Left kidney (tissue), 8 donors: ENCODE measurements at places on chromosomes 7 and 10. TPM values are rescaled to one million over a fixed set of nuclear protein-coding genes. Genes with fewer than 3 reads are reported as not detected.
A peak's percentile ranks its signal among the peaks of the same experiment; 100 is the strongest.

DNA sequence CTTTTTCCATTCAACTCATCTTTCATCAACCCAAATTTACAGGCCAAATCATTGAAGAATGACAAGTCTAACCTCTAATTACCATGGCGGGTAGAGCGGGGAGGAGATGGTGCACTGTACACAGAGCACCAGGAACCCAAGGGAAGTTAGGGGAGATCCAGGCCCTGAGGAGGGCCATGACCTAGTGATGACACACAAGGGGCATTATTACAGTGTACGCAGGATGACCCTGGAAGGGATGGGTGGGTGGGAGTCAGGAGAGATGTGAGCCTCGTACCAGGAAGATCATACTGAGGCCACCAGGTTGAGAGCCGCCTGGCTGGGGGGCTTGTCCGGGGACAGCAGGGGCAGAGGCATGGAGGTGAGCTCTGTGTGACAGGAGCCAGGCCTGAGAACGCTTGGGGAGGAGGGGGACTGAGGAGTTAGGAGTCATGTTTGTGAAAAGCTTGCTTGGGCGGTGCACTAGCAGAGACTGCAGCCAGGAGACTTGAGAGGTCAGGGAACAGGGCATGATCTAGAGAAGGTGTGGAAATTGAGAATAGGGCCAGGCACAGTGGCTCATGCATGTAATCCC is 89.5 kb upstream of the CCNY start:
- no peak for DNase-seq

DNA sequence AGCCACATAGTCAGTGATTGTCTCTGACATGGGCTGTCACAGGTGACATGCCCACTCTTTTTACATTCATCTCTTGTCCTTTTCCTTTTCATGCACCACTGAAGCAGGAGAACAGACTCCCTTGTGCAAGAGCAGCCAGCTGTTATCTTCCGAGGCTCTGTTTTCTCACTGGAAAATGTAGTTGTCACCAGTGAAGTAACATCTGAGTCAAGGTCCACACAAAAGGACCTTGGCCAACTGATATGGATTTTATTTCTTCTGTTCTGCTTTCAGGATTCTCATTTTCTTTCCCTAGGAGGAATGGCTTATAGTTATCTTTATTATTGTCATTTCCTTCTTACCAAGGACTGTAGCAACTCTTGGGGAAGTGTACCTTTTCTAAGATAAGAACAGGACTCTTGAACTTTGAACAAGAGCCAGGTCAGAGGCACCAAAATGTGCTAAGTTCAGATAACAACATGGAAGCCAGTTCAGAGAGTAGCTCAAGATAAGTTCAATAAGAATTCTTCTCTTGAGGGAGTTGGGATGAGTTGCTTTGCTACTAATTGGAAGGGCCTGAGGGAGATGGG is 22.7 kb downstream of the AVPI1 start:
- DNase-seq, result no peak

Gene AP5Z1
- 18.9 TPM for polyA plus RNA-seq

DNA sequence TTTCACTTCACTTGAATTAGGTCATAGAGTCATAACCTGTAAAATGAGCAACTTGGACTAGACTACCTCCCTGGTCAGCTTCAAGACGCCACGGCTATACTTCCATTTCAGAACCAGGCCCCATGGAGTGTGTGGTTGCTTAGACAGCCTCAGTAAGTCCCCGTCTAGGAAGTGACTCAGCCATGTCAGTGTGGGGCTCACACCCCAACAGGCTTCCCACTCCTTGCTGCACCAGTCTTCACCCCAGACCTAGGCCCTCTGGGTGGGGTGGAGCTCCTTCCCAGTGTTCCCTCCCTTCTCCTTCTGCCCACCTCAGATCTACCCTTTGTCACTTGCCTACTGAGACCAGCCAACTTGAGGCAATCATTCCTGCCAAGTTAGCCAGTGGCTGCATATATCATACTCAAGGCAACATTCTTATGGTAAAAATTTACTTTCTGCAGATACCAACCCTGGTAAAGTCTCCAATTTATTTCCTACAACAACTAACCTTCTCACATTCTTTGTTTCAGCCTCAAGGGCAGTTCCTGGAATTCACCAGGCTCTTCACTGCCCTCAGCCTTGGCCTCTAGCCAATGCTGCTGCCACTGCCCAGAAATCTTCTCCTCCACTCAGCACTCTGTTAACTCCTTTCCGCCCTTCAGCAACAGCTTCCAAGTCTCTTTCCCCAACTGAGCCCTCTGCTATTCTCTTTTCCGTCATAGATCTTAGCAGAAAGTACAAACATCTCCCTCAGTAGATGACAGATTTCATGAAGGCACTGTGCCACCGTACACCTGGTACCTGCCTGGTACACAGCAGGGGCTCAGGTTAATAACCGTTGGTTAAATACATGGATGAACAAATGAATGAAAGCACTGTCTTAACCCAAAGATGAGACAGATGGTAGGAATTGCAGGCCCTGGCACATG is 31.3 kb upstream of the ZNRF2 start:
- DNase-seq, result peak; percentile 18

DNA sequence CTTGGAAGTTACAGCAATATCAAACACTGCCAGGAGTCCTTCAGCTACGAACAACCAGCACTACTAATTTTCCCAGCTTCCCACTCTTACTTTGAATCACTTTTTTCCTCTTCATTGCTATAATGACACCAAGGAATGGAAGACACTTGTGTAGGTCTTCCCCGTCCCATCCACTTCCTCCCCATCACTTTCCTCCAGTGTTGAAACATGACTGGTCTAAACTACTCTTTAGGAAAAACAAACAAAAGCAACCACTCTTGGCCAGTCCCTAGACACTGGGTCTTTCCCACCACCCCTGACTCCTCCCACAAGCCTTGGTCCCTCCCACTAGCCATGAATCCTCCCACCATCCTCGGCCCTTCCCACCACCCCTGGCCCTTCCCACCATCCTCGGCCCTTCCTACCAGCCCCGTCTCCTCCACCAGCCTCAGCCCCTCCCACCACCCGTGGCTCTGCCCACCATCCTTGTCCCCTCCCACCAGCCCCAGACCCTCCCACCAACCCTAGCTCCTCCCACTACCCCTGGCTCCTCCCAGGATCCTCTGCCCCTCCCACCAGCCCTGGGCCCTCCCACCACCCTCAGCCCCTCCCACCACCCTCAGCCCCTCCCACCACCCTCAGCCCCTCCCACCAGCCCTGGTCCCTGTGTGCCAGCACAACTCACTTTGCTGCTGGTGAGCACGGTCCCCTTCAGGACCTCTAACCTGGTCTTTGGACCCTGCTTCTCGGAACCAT is 68.5 kb downstream of the CXCL12 start:
- no peak for DNase-seq

Gene THSD7A
- polyA plus RNA-seq, result 86.9 TPM

DNA sequence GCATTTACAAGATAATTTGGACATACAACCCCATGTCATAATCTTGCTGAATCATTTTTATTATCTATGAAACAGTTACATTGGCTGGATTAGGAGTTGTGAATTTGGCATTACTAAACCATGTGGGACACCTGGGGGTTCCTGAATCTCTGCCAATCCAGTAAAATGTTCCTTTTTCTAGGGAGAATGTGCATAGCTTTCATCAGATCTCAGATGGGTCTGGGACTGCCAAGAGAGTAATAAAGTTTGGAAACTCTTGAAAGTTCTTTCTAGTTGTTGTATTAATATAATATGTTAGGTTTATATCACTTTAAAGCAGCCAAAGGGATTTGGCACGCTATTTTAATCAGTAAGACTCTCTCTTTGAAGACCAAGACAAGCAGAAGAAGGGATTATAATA is 62.7 kb downstream of the SEMA3E start:
- no peak for DNase-seq

Gene MET
- 52.6 TPM for polyA plus RNA-seq

GRCh38 chr10:60172363-60172990 is 217.2 kb downstream of the ANK3 start:
- no peak for DNase-seq

DNA sequence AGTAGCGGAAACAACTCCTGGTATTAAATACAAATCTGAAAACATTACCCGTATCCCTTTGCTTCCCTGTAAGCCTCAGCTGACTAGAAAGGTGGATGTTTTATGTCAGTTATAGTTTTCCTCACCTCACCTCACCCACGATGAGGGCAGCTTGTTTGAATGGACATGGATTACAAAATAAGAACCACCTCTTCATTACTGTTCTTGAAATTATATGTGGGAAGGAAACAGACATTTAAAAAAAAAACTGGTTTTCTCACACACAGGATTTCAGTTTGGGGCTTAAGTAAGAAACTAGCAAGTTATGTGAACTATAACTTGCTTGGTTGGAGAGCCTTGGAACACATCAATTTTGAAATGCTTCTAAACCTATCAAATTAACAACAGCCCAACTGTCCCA is 232.9 kb upstream of the CCDC6 start:
- no peak for DNase-seq

DNA sequence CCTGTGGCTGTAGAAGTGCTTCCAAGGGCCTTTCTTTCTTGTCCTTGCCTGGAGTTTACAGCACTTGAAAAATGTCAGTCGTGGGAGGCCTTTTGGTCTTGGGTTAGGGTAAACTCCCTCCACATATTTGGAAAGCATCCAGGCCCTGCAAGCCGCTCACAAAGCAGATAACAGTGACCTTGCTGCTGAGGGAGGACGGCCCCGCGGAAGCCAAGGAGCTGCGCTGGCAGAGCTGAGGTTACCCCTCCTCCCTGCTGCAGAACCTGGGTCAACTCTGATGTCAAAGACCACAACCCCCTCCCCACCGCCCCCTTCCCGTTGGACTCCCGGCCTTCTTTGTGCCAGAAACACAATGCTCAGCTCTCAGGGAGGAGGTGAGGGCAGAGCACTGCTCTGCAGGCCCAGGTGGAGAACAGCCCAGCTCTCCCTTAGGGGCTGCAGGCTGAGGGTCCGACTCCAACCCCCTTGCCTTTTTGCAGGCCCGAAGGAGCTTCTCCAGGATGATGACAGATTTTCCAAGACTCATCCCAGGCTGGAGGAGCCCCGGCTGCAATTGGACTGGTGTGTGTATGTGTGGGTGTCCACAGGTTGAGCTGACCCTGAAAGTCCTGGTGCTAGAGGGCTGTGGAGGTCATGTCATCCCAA is 957.6 kb upstream of the ZNF722 start:
- no peak for DNase-seq

Gene COL13A1
- polyA plus RNA-seq, result 25.8 TPM

DNA sequence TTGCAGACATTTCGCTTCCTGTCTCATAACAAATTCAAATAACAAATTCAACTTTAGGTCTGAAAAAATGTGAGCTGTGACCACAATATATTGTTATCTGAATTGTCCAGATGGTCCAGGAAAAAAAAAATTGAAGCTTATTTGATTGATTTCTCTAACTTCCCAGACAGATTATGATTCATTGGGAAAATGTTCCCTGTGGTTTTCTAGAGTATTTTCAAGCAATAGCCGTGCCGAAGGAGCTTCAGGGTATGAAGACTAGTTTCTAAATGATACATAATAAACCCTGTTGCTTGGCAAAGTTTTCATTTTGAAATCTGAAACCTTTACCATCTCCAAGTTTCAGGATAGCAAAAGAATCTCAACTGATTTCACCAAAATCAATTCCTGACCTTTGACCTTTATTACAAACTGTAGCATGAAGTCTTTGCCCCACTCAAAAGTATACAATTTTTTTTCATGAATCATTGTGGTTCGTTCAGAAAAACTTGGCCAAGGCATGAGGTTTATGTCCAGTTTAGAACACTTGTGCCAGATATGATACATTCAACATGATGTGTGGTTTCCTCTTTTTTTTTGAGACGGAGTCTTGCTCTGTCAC is 109.9 kb downstream of the JCAD start:
- no peak for DNase-seq

DNA sequence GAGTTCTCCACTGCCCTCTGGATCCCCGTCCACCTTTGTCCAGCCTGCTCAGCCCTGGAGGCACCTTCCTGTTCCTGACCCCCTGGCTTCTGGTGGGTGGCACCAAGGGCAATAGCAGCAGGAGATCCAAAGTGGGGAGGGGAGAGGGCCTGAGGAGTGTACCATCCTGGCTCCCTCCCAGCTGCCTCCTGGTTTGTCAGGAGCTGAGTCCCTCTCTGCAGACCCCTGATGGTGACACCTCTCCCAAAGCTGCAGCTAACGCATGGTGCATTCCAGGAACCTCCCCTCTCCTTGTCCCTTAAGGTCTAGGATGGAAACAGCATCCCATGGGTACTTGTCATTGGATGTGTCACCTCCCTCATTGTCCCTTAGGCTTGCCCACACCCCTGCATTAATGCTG is 39.6 kb downstream of the VSTM4 start:
- DNase-seq, result no peak

DNA sequence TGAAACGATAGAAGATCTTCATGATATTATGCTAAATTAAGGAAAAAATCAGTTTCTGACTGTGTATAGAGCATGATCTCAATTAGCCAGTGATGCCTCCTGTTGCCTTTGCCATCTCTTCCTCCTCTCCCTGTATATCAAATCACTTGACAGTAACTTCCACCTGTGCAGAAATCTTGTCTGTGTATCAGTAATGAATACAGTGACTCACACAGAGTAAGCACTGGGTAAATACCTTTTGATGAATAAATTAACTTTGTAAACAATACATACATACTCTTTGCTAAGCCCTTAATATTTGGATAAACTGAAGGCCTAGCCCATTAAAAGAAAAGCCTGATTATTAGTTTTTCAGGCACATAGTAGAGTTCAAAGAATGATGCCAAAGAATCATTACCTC is 610.6 kb upstream of the NRP1 start:
- DNase-seq, result no peak
